A549 treated with dexamethasone at 1 μM for 4 hours (cell line): ENCODE measurements at places on chromosomes 16 and 17. TPM values are rescaled to one million over a fixed set of nuclear protein-coding genes. Genes with fewer than 3 reads are reported as not detected.

DOC2B gene
- 1.6 to 2.5 TPM (median 2.3 TPM) in 5 replicates for total RNA-seq

GRAPL gene
- 0.13 to 0.21 TPM in 2 of 5 replicates, not detected in the others for total RNA-seq

RUNDC3A gene
- 0.39 to 1.1 TPM (median 0.81 TPM) in 5 replicates for total RNA-seq

CES3 gene
- total RNA-seq, result 2.0 to 3.0 TPM (median 2.6 TPM) in 5 replicates

PERCC1 gene
- not detected in 5 replicates for total RNA-seq

HOXB1 gene
- total RNA-seq, result not detected in 5 replicates
